Cardiac muscle cell (in vitro differentiated cells and primary cell): ENCODE measurements at places on chromosomes 6 and 20. TPM values are rescaled to one million over a fixed set of nuclear protein-coding genes. Genes with fewer than 3 reads are reported as not detected.
A peak's percentile ranks its signal among the peaks of the same experiment; 100 is the strongest.

GRCh38 chr20:48686238-48687116, 141.3 kb downstream of the PREX1 start:
- no peak overlapping the region for H3K4me3 ChIP-seq
- H3K27me3 ChIP-seq: no peaks in the 10 kb centered on the region
- DNase-seq: no peak
- no peak overlapping the region for H3K27ac ChIP-seq

The MMP24 gene
- 8.7 and 8.9 TPM in 2 replicates for total RNA-seq

DNA sequence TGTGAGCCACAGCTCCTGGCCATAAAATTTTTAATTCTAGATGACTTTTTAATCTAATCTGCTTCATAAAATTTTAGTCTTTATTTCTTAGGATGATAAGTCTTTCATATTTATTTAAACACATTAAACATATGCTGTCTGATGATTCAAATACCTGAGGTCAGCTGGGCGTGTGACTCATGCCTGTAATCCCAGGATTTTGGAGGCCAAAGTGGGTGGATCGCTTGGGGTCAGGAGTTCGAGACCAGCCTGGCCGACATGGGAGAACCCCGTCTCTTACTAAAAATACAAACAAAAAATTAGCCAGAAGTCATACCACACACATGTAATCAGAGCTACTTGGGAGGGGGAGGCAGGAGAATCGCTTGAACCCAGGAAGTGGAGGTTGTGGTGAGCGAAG, 53.1 kb downstream of the RBM24 start:
- no peaks in the 10 kb centered on the region for H3K27me3 ChIP-seq
- no peaks in the 10 kb centered on the region for H3K4me1 ChIP-seq
- no peak overlapping the region for H3K27ac ChIP-seq
- no peak overlapping the region for H3K4me3 ChIP-seq
- DNase-seq: no peak
- H3K36me3 ChIP-seq: no peaks in the 10 kb centered on the region

DNA sequence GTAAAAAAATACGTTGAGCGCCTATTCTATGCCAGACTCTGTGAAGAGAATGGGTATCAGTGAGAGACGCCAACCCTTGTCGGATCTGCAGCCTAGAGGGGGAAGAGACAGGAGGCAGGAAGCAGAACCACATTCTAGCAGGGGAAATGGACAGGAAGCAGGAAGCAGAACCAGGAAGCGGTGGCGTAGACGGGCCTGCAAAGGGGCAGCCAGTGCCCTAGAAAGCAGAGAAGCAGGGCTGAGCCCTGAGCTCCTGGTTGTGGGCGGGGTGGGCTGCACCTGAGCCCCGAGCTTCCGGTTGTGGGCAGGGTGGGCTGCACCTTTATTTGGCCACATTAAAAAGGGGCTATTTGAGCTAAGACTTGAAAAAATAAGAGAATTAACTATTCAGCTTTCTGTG, 71.9 kb downstream of the FAM120B start:
- no peaks in the 10 kb centered on the region for H3K36me3 ChIP-seq
- H3K4me1 ChIP-seq: peaks cover 10% of the 10 kb centered on the region
- DNase-seq: no peak
- no peaks in the 10 kb centered on the region for H3K27me3 ChIP-seq

DNA sequence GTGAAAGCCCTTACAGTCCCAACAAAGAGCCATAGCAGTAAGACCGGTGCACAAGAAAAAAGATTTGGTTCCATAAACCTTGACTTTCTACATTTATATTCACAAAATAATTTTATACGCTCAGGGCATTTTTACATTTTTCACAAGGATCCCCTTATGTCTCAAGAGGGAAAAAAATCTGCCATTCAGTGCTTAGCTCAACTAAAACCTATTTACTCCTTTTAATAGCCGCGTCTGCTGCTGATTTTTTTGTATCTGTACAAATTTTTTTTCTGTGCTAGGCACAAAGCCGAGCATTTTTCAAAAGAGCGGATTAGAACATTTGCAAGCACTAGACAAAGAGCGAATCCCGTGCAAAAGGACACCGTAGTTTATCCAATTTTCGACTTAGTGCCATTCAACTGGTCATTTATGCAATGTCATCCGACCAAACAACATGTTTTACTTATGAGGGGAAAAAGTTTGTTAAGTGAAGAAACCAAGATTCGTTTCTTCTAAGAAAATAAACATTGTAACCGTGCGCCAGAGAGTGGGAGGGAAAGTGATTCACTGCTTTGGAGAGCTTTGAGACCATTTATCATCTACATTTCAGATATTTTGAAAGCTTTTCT, 3.7 kb downstream of the TFAP2D start:
- DNase-seq: peak; percentile 19
- no peak overlapping the region for H3K4me3 ChIP-seq
- H3K27me3 ChIP-seq: peaks cover 100% of the 10 kb centered on the region
- peaks cover 2% of the 10 kb centered on the region for H3K4me1 ChIP-seq
- no peaks in the 10 kb centered on the region for H3K36me3 ChIP-seq

DNA sequence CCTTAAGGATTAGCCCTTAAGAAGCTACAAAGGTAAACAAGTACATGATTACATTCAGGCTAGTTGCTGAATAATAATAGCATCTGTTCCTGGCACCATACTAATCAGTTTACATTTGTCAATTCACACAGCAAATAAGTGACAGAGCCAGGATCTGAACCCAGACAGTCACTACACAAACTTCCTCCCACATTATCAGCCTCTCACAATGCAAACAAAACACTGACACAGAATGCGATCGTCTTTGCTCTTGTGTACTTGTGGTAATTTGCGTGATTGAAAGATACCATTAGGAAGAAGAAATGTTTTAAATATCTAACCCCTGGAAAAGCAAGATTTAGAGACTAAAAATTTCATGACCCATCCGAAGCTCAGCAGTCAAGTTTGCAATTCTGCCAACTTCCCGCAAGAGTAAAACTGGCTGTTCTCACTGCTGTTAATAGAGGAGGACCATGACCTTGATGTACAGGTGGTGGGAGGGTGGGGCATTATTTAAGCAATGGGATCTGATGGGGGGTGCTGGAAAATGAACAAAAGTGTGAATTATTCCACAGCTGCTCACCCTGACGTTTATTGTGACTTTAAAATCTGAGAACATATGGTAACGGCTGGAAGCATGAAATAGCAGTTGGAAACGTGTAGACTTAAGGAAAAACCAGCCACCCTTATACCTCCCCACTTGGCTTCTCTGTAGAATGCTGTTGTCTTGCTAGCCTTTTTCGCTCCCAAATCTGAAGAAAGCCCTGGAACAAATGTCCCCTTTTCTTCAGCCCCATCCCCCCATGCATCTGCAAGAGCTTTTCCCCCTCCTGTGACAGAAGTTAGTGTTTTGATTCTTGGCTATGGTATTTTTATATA, 95.3 kb upstream of the ARMC2 start:
- peaks cover 26% of the 10 kb centered on the region for H3K27me3 ChIP-seq
- no peaks in the 10 kb centered on the region for H3K36me3 ChIP-seq
- peaks cover 13% of the 10 kb centered on the region for H3K4me1 ChIP-seq
- H3K4me3 ChIP-seq: no peak overlapping the region
- DNase-seq: no peak

DNA sequence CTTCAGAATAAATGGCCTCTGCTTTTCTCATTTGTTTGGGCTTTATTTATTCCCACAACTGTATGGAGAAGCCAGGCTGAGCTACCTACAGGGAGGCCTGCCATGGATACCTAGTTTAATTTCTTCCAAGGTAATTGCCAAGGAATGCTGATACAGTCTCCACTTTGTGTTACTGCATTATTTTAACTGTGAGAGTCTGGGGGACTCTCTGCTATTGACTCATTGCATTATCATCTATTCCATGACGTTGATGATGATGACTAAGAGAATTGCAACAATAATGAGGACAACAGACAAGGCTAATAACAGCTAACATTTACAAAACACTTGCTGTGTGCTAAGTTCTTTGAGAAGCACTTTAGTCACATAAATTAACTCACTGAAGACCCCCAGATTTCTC, 88.3 kb upstream of the COL21A1 start:
- no peaks in the 10 kb centered on the region for H3K27me3 ChIP-seq
- H3K4me3 ChIP-seq: no peak overlapping the region
- no peaks in the 10 kb centered on the region for H3K36me3 ChIP-seq
- DNase-seq: no peak

DNA sequence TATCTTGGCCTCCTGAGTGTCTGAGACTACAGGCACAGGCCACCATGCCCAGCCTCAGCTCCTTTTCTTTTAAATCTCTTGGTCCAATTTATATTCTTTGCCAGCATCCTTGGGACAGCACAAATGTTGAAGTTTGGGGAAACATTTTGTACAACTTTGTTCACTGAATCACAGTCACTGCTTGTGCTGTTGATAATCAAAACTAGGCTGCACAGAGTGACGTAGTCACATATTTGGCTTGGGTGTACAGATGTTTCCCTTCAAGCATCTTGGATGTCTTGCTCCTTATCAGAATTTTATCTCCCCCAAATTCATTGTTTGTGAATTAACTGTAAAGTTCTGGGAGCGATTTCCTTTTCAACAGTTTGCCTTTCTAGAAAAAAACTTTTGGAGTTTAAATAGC, 17.9 kb downstream of the CARMIL1 start:
- H3K36me3 ChIP-seq: no peaks in the 10 kb centered on the region
- no peak overlapping the region for H3K4me3 ChIP-seq
- peaks cover 46% of the 10 kb centered on the region for H3K4me1 ChIP-seq

The OR2J3 gene
- not detected in 2 replicates for total RNA-seq

The COL21A1 gene
- total RNA-seq: 1.2 and 1.4 TPM in 2 replicates

DNA sequence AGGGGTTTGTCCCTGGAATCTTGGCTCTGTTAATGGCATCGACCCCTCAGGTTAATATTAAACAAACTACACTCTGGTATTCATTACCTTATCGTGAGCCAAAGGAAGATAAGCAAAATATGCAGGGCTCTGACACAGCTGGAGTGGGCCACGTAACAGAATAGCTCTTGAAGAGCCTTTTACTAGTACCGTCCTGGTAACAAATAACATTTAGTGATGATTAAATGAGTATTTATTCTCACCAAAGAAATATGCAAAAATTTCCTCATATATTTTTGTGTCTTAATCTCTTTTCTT, 20.1 kb upstream of the UTRN start:
- peak; percentile 77 for DNase-seq
- H3K27me3 ChIP-seq: no peaks in the 10 kb centered on the region
- H3K27ac ChIP-seq: peak overlapping the region; percentile 97
- H3K4me3 ChIP-seq: no peak overlapping the region
- H3K36me3 ChIP-seq: no peaks in the 10 kb centered on the region
- peaks cover 28% of the 10 kb centered on the region for H3K4me1 ChIP-seq
